Head of caudate nucleus (tissue), 42 donors: ENCODE measurements at places on chromosomes 2 and 18.

GRCh38 chr2:152577579-152577978, 139.7 kb downstream of the PRPF40A start:
- DNase-seq = no peak

DNA sequence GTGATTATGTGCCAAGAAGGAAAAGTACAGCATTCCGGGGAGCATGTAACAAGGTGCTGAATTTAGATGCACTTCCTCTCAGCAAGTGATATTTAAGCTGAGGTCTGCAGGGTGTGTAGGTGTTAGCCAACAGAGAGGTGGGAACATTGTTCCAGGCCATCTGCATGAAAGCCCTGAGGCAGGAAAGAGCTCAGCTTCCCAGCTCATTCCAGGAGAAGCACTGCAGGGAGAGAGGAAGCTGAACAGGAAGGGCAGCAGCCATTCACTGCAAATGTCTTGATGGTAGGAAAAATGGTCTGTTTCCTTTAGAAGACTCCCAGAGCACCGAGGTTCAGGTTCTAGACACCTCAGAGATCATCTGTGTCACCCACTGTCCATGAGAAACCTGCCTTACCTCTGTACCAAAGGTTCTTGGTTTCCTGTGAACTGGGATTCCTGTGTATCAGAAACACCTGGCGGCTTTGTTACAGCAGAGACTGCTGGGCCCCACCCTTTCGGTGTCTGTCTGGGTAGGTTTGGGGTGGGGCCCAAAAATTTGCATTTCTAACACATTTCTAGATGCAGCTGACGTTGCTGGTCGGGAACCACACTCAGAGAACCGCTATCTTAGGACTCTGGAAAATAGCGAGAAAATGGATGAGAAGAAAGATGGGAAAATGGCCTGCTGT, 84.0 kb downstream of the RTN4 start:
- DNase-seq = no peak

DNA sequence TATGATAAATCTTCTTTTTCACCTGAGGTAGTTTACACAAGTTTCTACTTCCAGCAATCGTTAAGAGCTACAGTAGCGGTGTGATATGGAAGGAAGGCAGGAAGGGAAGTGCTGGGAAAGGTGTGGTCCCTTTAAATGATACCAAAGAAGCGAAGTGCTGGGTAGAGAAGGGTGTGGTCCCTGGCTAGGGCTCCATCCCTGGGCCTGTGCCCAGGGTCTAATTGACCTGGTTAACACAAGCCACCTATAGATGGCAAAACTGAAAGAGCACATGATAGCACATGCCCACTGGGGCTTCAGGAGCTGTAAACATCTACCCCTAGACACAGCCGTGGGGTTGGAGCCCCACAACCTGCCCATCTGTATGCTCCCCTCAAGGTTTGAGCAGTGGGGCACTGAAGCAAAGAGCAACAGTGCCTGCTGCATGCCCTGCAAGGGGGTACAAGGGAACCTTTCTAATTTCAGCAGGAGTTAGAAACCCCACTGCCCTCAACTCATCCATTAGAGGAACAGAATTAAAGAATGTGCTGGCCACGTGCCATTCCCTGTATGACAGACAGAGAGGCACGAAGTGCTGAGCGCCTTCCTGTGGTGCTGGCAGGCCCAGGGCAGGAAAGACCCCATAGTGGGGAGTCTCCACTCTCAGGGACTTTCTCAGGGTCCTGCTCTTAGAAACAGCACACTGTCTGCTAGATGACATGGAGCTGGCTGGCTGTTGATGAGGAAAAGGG, 153.1 kb upstream of the LMAN1 start:
- no peak for DNase-seq

DNA sequence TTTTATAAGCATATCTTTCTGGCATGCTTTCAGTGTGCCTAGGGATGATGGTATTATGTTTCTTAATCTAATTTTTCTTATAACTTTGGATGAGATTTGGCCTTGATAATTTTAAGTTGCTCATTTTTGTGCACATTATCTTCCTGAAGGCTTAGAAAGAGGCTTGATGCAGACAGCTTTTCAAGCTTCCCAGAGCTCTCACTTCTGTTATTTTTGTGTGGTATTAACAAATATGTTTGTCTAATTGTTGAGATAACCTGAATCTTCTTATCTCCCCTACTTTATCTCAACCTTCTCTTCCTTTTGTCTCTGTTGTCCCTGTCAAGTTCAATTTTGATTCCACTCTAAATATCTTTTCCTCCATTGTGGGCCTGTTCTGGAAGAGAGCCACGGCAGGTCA, 113.2 kb upstream of the LRRTM1 start:
- DNase-seq = no peak

GRCh38 chr2:20666005-20666303, 990 bp upstream of the GDF7 start:
- no peak for DNase-seq

DNA sequence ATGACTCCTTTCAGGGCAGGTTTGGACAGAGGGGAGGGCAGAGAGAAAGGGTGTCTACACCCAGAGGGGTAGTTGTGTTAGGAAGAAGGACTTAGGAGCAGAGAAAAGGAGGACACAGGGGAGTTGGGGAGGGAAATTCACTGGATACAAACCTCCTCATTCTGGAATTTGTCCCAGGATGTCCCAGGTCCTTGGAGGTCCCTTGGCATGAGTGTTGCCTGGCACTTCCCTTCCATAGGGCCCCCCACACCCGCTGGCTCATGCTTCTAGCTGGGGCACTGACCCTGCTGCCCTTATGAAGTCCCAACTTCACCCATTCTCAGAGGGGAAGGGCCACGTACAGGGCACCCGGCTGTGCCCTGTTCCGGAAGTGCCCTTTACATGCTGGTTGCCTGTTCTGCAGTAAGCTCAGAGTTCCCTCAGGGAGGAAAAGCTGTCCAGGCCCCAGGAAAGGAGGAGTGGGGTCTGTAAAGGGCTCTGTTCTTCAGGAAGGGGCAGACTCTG, 93.6 kb upstream of the SMAD2 start:
- DNase-seq = no peak

DNA sequence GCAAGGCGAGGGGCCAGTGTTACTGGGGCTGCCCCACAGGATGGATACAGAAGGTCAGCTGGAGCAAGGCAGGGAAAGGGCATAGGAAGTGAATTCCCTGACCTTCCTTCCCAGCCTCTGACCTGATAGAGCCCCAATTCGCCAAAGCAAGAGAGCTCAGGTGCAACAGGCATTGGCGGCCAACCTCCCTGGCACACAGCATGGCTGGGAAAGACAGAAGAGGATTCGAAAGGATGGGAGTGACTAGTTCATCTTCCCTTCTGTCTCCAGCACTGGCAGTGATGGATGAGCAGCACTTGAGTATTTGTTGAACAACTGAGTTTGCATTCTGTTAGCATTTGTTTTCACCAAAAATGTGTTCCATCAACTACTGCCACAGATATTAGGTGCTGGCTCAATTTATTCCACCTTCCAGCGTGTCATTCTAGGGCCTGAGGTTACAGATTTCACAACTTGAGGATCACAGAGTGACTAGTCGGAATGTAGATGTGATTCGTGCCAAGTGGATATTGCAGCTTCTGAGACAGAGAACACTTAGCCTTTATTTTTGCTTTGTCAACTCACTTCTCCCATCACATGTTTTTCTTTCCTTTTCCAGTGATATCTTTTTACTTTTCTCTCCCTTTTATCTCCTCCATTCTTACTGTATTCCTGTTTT, 6.2 kb downstream of the COPS8 start:
- no peak for DNase-seq

DNA sequence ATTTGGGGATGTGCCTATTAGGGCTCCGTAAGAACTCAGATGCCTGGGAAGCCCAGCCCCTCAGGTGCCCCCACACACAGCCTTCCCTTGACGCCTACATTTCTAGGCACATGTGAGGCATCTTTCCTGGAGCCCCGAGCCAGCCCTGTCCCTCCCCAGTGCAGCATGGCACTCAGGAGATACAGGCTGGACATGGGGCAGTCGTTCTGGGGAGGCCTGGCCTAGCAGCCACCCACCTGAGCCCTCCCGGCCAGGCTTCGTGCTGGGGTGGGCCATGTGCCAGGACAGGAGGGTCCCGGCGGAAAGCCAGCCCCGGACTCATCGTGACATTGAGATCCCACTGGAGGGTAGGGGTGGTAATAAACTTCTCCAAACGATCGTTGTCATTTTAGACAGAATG, 15.2 kb downstream of the BOK start:
- DNase-seq = no peak

GRCh38 chr2:55087936-55088335, 37.7 kb upstream of the RTN4 start:
- DNase-seq = no peak

GRCh38 chr2:158047156-158047611, 54.5 kb upstream of the UPP2 start:
- DNase-seq = no peak

DNA sequence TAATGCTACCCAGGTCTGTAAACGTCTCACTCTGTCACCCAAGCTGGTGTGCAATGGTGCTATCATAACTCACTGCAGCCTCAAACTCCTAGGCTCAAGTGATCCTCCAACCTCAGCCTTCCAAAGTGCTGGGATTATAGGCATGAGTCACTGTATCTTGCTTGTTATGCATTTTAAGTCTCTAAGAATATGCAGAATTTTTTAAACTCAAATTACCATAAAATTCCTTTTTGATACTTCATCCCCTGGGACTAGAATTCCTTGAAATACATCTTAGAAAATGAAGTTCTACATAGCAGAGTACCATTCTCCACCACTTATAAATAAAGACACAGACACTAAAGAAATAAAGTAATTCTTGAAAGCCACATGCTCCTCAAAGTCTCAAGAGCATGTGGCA, 30.2 kb upstream of the LRATD1 start:
- DNase-seq = no peak
